ENCODE measurements at places on chromosomes 1 and 21.

DNA sequence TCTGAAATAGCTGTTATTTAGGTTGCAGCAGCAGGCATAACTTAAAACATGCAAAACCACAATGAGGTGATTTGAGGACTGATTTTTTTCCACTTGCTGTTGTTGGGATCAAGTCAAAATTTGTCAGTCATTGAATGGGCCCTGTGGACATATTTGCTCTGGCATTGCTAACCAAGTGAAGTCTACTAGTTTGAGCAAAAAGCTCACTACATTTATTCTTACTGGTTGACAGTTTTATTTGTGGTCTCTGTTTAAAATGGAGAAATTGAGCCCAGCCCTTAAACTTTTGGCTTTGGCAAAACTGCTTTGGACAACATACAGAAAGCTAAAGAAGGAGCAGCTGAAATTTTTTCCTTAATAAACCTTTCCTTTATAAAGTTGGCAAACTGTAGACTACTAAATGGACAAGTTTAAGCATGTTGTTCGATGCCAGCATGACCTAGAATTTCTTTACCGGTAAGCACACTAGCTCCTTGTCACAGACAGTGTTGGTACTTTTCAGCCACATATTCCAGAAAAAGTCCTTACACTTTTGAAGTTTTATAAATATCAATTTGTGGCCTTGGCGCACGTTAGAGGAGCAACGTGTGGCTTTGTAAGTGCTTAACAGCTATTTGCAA, 234.6 kb downstream of the USP25 start:
- DNase-seq: no peak

GRCh38 chr21:38013741-38014140, 97.5 kb upstream of the KCNJ6 start:
- DNase-seq: peak; percentile 1

GRCh38 chr1:70487910-70488665, 77.0 kb downstream of the CTH start:
- DNase-seq: peak; percentile 32

GRCh38 chr1:114473796-114474195, 37.2 kb downstream of the TRIM33 start:
- no peak for DNase-seq

DNA sequence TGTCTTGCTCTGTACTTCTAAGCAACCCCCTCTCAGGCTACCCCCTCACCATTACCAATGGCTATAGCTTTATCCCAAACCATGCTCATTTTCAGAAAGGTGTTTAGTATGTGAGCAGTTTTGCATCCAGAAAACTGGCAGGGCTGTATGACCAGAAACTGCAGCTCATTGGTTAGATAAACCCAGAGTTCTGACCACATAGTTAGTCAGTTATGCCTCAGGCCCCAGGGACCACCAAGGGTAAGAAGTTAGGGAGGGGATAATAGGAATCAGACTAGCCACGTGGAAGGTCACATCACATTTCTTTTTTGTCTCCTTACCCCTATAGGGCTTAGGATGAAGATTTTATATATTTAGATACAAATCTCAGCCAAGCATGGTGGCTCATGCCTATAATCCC, 1.2 kb downstream of the ITGA10 start:
- peak; percentile 74 for DNase-seq

DNA sequence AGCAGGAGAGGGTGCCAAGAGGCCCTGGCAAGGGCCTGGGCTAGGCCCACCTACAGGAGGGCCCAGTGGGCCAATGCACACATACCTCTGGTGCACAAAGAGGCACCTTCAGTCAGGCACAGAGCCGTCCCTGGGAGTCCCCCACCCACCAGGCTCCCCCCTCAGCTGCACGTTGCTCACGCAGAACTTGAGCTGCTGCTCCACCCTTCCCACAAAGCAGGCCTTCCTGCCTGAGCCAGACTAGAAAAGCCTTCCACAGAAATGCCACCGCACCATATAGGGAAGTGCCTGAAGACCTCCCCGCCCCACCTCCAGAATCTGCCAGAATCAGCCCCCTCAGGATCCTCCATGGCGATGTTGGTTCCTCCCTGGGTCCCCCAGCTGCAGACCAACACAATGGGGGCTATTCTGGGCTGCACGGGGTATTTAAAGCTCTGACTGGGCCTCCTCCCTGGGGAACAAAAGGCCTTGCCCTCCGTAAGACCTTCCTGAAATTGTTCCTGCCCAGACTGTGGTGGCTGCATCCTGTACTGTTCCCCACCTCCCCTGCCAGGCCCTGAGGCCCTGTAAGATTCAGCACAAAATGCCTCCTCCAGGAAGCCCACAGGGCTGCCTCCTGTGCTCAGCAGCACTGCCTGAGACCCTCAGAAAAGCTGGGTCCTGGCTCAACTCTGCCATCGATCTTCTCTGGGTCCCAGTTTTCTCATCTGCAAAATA, 27.2 kb downstream of the HSPG2 start:
- DNase-seq: peak; percentile 97

GRCh38 chr1:114335273-114335672, 175.7 kb downstream of the TRIM33 start:
- DNase-seq: no peak

GRCh38 chr1:15992187-15992553, 11.9 kb upstream of the SRARP start:
- DNase-seq: no peak

DNA sequence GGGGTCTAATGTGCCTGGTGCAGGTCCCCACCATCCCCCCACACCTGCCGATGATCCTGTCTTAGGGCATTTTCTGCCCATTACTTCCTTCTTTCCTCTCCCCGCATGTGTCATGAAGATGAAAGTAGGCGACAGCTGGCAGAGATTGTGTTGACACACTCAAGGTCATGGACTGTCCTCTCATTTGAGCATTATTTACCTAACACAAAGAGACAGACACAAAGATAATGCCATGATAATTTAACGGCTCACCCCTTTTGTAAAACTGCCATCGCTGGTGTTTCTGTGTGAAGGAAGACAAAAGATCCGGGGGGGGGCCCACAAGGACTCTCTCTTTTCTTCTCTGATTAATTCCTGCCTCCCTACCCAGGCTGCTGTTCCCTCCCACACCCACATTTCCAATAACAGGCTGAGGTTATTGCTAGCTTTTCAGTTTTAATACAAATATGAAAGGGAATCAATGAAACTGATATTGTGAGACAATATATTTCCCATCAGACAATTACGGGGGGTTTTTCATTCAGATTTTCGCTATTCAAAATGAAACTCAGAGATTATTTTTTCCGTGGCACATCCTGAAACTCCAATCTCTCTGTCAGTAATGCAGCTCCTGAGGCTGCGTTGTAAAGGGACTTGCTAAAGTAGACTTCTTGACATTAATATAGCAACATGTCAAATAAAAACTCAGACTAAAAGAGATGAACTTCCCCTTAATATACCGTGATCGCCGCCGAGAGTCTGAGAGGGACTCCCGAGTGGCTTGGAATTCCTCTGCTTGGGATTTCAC, 561.1 kb downstream of the NPHP4 start:
- no peak for DNase-seq

DNA sequence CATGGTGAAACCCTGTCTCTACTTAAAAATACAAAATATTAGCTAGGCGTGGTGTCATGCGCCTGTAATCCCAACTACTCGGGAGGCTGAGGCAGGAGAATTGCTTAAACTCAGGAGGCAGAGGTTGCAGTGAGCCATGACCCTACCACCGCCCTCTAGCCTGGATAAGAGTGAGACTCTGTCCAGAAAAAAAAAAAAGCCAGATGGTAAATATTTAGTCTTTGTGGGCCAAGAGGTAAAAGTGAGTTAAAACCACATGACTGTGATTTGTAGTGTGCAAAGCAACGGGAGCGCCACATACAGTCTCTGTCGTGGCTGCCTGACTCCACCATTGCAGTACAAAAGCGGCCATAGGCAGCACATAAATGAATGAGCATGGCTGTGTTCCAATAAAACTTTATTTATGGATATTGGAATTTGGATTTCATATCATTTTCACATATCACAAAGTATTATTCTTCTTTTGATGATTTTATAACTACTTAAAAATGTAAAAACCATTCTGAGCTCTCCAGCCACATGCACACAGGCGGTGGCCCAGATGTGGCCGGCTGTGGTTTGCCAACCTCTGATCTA, 51.8 kb upstream of the CASZ1 start:
- no peak for DNase-seq

DNA sequence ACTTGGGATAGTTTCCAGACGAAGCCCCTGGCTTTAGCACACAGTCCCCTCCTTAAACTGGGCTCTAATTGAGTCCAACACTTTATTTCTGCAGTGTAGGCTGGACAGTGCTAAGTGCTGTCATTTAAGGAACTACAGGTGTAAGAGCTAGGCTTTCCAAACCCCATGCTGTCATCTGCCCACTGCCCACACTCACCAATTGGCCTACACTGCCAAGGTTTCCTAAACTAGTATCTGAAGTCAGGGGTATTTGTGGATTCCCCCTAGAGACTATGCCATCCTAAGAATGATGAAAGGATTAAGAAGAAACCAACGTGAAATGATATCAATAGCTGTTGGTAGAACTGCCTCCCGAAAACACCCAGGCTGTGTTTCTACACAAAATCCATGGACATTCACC, 160.9 kb downstream of the TBX15 start:
- no peak for DNase-seq

GRCh38 chr21:39715804-39716397, 29.1 kb upstream of the IGSF5 start:
- DNase-seq: peak; percentile 46

- DNase-seq: no peak
Observed at GRCh38 chr21:36945496-36946138, 20.9 kb downstream of the HLCS start.

Measured in fibroblast of skin of back (primary cell).